ENCODE measurements at places on chromosomes 16 and 17.

GRCh38 chr16:78925083-78925767 lies 675.3 kb downstream of the MAF start:
- peak; percentile 61 for DNase-seq

- no peak for DNase-seq
These were observed 9.5 kb downstream of the WWP2 start for GRCh38 chr16:69771651-69771967.

DNA sequence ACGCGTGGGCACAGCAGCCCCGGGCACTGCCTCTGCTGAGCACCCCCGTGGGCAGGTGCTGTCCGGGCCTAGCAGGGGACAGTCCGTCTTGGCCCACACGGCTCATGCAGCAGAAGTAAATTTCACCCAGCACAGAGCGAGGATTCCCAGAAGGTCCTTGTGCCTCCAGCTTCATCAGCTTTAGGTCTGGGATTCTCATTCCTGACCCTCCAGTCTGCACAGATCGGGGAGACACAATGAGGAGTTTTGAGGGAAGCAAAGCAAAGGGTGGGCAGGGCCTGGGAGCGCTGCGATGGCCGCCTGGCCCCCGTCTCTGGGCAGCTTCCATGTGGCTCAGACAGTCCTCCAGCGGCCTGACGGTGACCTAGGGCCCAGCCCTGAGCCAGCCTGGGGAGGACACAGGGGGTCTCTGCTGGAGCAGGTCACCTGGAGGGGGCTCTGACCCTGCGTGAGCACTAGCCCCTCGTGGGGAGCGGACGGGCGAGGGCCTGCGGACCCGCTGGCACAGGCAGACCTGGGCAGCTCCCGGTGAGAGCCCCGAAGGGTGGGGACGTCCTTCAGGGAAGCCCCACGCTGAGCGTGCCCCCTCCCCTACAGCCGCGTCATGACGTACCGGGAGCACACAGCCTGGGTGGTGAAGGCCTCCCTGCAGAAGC lies 30.7 kb upstream of the CHMP6 start:
- DNase-seq, result no peak

DNA sequence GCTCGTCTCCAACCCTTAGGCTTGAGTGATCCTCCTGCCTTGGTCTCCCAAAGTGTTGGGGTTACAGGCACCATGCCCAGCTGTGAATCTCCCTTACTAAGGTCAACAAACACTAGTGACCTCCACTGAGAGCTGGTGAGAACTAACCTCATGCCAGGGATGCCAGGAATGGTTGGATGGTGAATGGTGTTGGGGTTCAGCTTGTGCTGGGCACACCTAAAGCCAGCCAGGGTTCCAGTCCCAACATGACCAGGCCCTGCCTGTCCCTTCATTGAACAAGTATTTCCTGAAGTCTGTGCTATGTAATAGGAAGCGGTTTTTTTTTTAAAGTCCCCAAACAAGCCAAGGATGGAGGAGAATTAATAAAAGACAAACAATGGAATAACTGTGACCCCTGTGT lies 56.0 kb upstream of the TOB1 start:
- DNase-seq, result no peak

DNA sequence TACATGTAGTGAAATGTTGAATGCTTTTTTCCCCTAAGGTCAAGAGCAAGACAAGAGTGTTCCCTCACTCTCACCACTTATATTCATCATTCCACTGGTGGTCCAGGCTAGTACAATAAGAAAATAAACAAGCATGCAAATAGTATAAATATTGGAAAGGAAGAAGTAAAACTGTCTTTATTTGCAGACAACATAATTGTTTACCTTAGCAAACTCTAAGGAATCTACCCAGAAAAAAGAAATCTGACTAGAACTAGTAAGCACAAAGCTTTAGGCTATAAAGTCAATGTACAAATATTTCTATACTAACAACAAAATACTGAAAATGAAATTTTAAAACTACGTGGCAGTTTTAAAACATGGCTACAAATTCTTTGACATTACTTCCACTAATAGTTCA lies 101.7 kb downstream of the CYB561 start:
- no peak for DNase-seq

- DNase-seq, result no peak
These were observed 48.9 kb downstream of the SNX29 start for GRCh38 chr16:12025472-12025871.

GRCh38 chr16:80806927-80807340 lies 2.5 kb upstream of the CDYL2 start:
- peak; percentile 15 for DNase-seq

- no peak for DNase-seq
These were observed 50.6 kb upstream of the STH start for GRCh38 chr17:45948498-45948880.

- no peak for DNase-seq
These were observed 7.4 kb upstream of the MMP2 start for GRCh38 chr16:55471448-55472097.

DNA sequence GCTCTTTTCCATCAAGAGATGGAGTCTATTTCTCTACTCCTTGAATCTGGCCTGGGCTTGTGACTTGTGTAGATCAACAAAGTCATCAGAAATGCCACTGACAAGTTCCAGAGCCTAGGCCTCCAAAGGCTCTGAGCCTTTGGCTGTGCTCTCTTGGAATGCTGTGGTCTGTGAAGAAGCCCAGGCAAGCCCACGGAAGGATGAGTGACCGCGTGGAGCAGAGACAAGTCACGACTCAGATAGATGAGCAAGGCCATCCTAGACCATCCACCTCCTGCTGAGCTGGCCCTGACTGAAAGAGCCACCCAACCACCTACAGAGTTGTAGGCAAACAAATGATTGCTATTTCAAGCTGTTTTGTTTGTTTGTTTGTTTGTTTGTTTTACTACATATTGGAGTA lies 11.6 kb upstream of the ICAM2 start:
- no peak for DNase-seq

DNA sequence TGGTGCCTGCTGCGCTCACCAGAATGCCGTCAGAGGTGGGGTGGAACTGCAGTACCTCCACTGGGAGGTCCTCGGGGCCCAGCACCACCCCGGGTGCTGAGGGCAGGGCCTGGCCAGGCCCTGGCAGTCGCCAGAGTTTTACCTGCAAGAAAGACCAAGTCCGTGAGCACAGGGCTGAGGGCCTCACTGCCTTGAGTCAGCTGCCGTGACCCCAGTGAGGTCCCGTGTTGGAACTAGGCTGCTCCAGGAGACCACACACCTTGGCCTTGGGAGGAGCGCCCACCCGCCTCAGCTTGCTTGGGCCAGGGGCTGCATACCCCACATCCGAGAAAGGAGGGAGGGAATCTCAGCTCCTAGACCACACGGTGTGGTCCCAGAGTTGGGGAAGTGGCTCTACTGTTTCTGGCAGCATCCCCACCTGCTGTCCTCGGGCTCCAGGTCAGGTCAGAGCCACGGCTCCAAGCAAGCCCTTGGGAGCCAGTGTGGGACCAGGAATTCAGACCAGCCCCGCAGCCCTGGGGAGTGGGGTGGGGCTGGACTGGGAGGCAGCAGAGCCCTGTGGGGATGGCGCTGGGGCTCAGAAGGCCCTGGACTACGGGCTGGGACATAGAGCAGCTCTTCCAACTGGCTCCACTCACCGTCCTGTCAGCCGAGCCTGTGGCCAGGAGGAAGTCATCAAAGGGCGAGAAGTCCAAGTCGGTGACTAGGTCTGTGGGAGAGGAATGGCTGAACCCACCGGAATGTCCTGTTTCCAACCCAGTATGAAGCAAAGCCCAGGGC lies 8.7 kb downstream of the CORO7 start:
- DNase-seq, result no peak

GRCh38 chr17:40063901-40064531 lies 1.3 kb downstream of the THRA start:
- DNase-seq, result no peak

- no peak for DNase-seq
These were observed 117.2 kb downstream of the MAF start for GRCh38 chr16:79483336-79483735.

DNA sequence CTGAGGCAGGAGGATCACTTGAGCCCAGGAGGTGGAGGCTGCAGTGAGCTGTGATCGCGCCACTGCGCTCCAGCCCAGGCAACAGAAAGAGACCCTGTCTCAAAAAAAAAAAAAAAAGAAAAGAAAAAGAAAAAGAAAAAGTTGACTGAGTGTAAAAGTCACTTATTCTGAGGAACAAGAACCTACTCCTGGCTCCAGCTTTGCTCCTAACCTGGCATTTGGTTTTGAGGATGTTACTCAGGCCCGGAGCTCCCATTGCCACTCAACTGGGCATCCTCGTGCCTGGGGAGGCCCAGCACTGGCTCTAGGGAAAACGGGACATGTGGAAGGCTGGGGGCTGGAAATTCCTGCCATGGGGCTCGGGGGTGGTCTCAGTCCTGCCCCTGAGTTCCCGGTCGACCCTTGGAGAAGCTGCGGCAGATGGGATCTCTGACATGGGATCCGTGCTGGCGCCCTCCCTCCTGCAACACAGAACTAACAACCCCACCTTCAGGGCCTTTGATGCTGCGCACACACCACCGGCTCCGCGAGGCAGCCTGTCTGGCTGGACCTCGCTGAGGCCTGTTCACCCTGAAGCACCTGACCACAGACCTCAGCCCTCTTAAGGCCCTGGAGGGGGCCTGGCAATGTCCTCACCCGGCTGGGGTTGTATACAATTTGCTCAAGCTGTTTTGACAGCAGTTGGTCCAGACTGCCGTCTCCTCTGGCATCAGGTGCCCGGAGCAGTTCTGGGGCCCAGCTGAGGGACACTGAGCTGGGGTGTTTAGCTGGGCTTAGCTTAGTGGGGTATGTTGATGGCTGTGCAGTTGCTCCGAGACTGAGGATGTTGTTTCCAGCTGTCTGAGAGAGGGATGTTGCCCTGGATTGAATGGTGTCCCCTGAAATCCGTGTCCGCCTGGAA lies 12.3 kb downstream of the CD7 start:
- DNase-seq, result no peak

GRCh38 chr16:67279296-67280089 lies at the start of gene PLEKHG4:
Gene PLEKHG4 (plus strand): TSS chr16:67279532. CDS start chr16:67280045, 513 bp downstream.
- DNase-seq, result peak; percentile 83

- no peak for DNase-seq
These were observed 17.7 kb downstream of the SLC38A10 start for GRCh38 chr17:81277421-81277820.

GRCh38 chr17:9612006-9612405 lies 33.3 kb upstream of the USP43 start:
- DNase-seq, result no peak

DNA sequence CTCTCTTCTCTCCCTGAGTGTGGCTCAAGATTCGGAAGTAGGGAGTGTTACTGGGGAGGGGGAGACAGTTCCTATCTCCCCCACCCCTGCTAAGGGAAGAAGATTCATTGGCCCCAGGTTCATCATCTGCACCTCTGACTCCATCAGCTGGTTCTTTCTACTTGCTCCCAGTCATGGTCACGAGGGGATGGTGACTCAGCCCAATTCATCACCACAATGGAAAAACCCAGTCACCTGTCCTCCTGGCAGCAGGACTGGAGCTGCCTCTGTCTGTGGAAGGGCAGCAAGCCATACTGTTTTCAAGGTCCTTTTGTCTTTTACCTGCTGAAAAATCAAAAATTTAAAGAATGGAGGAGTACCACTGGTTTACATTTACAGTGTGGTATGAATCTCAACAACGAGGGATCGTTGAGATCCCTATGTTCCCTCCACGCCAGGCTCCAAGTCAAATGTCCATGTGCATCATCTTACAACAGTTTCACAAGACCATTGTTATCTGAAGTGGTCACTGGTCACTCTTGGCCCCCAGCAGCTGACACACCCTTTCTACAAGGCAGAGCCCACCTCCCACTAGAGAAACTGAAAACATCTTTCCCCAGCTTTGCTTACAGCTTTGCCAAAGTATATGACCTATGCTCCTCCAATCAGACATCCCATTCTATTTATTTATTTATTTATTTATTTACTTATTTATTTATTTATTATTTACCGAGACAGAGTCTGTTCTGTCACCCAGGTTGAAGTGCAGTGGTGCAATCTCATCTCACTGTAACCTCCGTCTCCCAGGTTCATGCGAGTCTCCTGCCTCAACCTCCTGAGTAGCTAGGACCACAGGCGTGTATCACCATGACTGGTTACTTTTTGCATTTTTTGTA lies 40.4 kb upstream of the NDRG4 start:
- no peak for DNase-seq

- no peak for DNase-seq
These were observed 610.7 kb downstream of the KCNJ2 start for GRCh38 chr17:70780031-70780430.

DNA sequence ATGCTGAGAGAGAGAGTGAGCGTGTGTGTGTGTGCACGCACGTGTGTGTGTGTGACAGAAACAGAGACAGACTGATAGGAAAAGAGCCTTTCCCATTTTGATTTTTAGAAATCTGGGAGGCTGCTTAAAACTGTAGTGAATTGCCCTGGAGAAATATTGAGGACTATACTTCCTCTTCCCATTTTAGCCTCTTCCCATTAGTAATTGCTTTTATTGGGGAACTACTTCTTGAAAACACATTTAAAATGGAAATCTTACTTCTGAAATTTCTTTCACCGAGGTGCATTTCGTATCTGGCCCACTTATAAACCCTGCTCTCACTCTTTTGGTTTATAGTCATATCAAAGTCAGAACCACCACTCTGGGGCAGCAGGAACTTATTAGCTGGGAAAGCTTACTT lies 47.1 kb downstream of the NUP93 start:
- no peak for DNase-seq

- no peak for DNase-seq
These were observed 14.4 kb upstream of the BAHCC1 start for GRCh38 chr17:81380666-81381518.

GRCh38 chr16:28503470-28504259 lies 3.0 kb downstream of the IL27 start:
- DNase-seq, result no peak

DNA sequence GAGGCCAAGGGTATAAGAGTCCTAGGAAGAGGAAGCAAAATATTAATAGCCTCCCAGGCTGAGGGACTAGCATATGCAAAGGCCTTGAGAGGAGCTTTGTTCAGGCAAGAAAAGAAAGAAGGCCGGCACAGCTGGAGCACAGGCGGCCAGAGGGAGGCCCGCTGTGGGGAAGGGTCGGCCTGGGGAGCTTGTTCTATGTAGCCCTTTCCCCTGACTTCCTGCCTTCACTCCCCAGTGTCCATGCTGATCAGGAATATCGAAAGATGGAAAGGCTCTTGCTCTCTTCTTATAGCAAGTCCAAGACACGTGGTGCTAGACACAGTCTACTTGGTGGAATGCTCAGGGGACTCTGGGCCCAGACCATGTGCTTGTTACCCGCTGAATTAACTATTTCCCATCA lies 27.4 kb upstream of the HAS3 start:
- no peak for DNase-seq

DNA sequence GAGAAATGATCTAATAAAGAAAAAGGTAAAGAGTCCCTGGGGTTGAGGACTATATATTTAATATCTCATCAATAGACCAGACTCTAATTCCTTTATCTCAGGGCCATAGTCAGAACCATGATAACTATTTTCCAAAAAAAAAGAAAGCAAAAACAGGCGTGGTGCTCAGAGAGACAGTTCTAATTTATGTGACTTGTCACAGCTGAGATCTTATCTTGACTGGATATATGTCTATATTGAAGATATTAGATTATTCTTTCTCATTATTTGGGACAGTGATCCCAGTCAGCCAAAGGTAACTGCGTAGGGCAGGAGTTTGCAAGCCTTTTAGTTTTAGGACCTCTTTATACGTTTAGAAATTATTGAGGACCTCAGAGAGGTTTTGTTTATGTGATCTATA lies 52.4 kb downstream of the ITFG1 start:
- DNase-seq, result no peak

- no peak for DNase-seq
These were observed 1.9 kb downstream of the PHF23 start for GRCh38 chr17:7237266-7237760.

Data from KBM-7 (cell line).